ENCODE measurements at places on chromosomes 13 and 19.

GRCh38 chr19:38227287-38228004 lies 3.4 kb upstream of the DPF1 start:
- no peak for DNase-seq

DNA sequence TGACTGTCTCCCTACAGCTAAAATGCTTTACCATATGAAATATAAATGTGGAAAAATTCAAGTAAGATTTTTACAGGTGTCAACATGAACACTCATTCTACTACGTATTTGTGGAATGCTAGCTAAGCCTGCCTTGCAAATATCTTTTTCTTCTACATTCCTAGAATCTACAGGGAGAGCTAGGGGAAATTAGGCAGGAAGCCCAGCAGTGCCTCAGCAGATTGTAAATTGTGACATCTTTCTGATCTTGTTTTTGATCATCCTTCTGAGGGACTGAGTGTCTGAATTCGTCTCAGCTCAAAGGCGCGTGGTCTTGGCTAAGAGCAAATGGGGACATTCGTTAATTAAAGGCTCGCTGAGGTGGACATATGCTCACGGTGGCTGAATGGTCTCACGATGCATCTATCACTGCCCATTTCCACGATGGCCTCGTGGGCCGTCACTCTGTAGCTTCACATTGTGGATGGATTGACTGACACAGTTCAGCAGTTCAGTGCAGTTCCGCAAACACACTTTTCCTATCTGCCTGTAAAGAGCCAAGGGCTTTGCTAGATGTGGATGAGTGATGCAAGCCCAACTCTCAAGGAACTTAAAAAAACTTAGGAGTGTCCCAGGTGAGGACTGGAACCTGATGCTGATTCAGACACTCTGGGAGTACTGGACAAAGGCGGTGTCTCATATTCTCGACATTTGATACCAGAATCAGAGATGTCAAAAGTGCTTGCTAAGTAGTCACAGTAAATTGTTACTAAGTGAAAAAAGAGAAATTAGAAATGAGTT lies 562.5 kb downstream of the EFNB2 start:
- DNase-seq, result no peak

DNA sequence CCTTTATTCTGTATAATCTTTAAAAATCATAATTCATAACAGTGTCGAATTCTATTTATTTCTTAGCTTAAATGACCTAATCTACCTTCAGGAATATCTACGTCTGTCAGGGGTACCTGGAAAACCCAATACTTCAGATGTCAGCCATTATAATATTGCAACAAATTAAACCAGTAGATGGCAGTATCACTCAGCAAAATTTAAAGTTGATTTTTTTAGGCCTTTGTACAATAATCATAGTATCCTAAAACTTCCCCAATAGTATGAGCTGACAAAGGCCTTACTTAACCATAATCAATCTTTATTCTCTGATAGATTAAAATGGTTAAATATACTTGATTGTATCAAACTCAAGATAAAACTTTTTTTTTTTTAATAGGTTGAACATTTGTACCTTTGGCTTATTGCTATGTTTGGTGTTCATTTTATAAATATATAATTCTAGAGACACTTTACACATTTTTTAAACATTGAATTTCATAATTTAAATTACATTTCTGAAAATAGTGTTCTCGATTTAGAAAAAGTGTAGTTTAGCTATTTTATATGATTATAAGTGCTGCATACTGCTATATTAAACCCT lies 830.2 kb upstream of the SPRY2 start:
- DNase-seq, result no peak

DNA sequence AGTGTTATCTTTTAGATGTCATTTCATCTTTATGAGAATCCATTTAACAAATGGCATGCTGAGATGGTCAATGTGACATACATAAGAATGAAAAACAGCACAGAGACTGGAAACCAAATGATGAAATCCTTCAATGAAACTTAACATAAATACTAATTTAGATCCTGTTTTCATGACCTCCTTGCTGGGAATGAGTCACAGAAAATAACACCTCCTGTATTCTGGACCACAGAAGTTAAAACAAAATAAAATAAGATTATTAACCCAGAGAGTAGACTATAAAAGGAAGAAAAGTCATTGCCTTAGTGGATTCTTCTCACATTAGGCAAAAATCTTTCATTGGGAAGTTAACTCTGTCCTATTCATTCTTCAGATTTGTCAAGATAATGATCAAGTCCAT lies 1.6 kb downstream of the DIAPH3 start:
- no peak for DNase-seq

All from DMS 273 treated with DMSO at 0.1 percent for 48 hours (cell line).